Muscle of arm (tissue), 14 donors: ENCODE measurements at places on chromosomes 11 and 22. TPM values are rescaled to one million over a fixed set of nuclear protein-coding genes. Genes with fewer than 3 reads are reported as not detected.

MPPED2 gene
- 9.4 TPM for polyA plus RNA-seq

DGAT2 gene
- not detected for polyA plus RNA-seq

APOBEC3C gene
- polyA plus RNA-seq: 4.4 TPM

HTR3A gene
- 0.11 TPM for polyA plus RNA-seq

ANAPC15 gene
- 33.5 TPM for polyA plus RNA-seq

OR5A1 gene
- 0.01 TPM for polyA plus RNA-seq

SEPTIN5 gene
- 96.9 TPM for polyA plus RNA-seq

DNA sequence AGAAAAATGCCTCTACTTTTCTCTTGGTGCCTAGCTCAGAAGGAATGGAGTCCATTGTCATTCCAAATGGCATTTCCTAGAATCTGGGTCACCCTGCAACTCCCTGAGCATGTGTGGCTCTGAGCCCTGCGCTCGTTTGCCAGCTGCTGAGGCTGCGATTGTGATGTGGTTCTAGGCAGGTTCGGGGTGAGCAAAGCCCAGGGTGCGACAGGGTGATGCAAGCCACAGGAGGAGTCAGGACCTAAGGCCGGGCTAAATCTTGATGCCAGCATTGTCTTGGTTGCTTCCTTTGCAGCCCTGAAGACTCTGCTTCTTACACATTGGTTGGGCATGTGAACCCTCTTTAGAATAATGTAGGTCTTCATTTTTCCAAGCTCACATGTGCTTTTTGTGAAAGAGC is 131.0 kb downstream of the MORC2 start:
- no peak for DNase-seq

DNA sequence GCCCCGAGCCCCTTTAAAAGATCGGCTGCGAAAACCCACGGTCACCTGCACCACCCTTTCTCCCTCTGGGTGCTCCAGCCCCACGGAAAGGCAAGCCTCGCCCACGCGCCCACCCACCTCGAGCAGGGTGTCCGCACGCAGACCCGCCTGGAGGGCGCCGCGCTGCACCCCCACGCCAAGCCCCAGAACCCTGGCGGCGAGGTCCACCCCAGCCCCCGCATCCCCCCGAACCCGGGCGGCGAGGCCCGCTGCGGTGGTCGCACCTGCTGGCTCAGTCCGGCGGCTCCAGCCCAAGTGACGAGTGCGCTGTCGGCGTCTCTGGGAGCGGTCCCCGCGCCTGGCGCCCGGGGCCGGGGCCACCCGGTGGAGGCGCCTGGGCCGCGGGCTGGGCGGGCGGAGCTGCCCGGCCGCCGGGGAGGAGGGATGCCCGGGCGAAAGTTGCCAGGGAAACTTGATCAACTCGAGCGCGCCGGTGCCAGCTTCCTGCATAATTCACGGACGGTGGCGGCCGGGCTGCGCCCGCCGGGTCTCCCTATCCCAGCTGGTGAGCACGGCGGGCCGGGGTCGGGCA is 1.1 kb downstream of the SHANK2 start:
- no peak for DNase-seq

DNA sequence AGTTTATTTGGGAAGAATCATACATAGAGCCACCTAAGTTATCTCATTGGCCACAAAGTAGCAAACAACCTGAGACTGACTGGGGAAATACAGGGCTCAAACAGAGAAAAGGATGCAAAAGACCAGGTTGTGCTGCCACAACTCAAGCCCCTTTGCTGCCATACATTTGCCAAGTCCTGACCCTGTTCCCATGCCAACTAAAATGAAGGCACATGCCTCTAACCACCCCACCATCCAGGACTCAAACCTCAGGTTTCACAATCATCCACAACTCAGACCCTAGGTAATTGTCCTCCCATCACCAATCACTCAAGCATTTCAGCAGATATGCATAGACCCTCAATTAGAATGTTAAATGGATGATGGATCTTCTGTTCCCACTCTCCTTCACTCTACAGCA is 1.4 kb upstream of the MS4A1 start:
- no peak for DNase-seq

GRCh38 chr22:37290737-37291136 is 8.4 kb downstream of the CYTH4 start:
- no peak for DNase-seq

GRCh38 chr11:31601635-31602282 is 92.2 kb downstream of the ELP4 start:
- DNase-seq: no peak

DNA sequence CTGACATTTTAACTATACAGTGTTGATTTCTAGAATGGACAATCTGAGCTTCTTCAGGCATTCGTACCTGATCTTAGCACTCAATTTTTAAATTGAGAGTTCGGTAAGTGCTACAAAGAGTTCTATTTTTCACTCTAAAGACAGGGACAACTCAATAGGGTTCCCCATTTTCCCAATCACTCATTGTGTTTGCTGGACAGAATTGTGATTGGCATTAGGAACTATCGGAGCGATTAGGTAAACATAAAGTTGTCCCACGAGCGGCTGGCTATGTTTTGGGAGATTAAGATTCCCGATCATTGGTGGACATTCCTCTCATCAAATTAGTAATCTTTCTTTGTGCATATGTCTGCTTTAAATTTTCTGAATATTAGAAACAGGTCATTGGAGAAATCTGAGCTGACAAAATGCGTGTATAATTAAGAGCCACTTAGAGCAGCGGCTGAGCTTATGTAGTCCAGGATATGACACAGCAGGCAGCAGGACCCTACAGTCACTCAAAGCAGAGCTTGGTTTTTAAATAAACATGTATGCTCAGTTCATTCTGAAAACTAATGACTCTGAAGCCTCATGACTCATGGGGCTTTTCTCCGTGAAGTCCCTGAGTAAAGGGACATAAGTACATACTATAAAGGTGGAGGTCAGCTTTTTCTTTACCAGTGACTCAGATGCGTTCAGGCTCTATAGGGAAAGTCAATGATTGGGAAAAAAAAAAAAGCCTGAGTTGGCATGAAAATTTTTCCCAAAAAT is 109.4 kb downstream of the GRIA4 start:
- no peak for DNase-seq

- no peak for DNase-seq
Measured at GRCh38 chr11:61577383-61578118, 3.3 kb downstream of the SYT7 start.

DNA sequence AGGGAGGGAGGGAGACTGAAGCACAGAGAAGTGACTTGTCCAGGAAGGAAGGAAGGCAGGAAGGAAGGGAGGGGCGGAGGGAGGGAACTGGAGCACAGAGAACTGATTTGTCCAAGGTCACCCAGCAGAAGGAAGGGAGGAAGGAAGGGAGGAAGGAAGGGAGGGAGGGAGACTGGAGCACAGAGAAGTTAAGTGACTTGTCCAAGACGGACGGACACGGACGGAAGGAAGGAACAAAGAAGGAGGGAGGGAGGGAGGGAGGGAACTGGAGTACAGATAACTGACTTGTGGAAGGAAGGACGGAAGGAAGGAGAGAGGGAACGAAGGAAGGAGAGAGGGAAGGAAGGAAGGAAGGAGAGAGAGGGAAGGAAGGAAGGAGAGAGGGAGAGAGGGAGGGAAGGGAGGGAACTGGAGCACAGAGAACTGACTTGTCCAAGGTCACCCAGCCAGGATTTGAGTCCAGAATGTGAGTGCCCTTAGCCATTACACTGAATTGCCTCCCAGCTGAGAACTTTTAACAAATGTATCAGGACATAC is 1.5 kb downstream of the SLC35F2 start:
- no peak for DNase-seq

DNA sequence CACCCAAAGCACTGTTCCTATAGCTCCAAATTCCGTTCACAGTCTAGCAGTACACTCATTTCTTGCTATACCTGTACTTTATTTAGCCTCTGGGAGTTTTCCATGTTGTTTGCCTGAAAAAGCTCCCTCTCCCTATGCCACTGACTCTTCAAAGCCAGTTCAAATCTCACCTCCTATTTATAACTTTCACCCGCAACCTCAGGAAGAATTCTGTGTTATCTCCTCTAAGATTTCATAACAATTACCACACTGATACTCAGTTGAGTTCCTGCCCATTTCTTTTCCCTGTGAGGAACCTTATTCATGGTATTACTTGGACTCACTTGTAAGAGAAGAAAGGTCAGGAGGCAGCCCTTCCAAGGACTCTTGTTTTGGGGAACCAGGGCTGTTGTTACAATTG is 25.2 kb downstream of the GDPD4 start:
- no peak for DNase-seq

DNA sequence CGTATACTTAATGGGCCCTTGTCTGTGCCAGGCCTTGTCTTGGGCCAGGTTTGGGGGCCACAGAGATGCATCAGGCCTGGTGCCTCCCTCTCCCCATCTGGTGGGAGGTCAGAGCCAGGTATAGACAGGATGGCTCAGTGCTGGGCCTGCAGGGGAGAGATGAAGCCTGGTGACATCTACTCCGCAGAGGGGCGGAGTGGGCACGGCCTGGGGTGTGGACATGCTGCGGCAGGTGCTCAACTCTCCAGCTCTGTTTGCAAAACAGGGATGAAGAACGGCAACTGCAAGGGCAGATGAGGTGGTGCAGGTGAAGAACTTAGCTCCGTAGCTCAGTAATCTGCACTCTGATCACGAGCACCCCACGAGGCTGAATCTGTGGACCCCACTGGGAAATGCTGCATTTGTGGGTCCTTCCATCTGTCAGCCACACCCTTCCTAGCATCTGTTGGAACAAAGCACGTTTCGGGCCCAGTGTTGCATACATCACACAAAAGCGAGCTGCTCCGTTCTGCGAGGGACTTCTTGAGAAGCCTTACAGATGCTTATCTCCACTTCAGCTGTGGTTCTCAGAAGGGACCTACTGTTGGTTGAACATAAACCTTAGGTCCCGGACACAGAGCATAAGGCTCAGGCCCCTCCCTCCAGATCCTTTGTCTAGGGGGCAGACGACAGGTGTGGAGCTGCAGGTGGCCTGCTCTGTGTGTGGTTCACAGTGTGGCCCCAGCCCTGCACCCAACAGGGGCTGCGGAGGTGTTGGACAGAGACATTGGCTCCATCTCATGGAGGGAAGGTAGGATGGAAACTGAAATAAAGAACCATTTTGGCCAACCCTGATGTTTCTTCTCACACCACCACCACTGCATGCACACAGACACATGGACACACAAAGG is 78.3 kb downstream of the LRRC32 start:
- DNase-seq: no peak

- no peak for DNase-seq
Measured at GRCh38 chr11:2891326-2892214, 6.0 kb upstream of the CDKN1C start.

DNA sequence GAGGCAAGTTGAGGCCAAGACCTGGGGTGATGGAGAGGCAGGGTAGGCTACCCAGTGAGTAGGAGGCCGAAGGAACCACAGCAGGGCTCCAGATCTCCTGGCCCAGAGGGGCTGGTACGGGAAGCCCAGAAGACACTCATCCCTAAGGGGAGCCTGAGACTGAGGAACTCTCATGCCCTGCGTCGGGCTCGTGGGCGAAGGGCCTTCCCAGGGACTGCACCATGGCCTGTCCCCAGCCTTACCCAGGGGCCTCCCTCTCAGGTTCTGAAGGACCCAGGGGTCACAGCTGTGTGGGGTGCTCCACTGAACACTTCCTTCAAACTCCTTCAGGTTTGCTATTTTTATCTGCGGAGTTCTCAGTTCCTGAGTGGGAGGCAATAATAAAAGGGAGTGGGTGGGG is 15.8 kb upstream of the SYT12 start:
- DNase-seq: no peak

GRCh38 chr22:31682751-31683150 is 20.7 kb upstream of the PISD start:
- no peak for DNase-seq

DNA sequence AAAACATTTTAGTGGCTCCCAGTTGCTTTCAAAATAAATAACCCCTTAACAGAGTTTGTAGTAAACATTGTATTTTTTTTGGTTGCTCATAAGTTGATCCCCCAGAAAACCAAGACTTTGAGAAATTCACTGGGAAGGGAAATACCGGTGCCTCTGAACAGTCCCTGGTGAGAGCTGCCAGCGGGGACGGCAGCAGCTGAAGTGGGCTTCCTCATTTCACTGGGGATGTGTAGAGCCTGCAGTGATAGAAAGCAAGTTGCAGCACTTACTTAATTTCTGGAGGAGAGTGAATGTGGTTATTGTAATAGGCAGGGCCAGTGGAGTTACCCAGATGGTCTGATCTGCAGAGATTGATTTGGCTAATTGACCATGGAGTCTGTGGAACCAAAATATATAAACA is 18.6 kb upstream of the MCHR1 start:
- no peak for DNase-seq
